ENCODE measurements at places on chromosomes 12 and 14.

- no peak for DNase-seq
These were observed 36.6 kb downstream of the SLC16A7 start for GRCh38 chr12:59632408-59632807.

- DNase-seq: no peak
These were observed 46.9 kb downstream of the KLHL28 start for GRCh38 chr14:44914849-44915248.

- no peak for DNase-seq
These were observed 444.7 kb upstream of the FBXO33 start for GRCh38 chr14:39876916-39877315.

GRCh38 chr14:102646615-102647014 lies 54.2 kb downstream of the RCOR1 start:
- DNase-seq: no peak

Data from NCI-H774 (cell line).